ENCODE measurements at places on chromosomes 11 and 22. TPM values are rescaled to one million over a fixed set of nuclear protein-coding genes. Genes with fewer than 3 reads are reported as not detected.

DNA sequence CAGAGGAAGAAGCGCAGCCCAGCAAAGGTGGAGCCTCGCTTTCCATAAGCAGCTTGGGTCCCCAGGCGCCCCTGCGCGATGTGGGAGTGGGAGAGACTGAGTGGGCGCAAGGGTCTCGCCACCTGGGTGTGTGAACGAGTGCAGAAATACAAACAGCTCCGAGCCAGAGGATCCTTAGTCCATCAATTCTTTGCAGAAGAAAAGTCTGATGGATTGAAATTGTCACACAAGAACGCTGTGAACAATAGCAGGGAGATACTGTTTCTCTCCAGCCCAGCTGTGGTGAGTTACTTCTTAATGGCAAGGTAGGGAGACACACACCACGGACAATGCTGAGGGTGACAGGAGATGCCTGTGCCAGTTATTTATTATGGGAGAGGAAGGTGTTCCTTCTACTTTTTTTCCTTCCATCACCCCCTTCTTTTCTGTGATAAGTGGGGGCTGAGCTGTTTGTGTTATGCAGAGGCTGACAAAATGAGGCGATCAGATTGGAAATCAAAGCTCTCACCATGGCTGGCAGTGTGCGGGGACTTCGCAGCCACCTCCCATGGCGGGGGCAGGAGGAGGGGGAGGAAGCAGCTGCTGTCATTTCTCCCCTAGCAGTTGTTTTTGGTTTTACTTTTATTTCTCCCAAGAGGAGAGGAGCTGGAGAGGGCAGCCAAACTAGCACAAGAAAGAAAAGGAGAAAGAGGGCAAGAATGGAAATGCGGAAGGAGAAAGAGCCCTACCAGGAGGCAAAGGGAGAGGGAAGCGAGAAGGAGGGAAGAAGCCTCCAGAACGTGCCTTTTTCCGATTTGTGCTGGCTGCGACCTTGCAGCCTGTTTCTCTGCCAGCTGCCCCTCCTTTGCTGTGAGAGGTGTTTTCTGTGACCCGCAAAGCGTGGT is 755.8 kb downstream of the NTM start:
- DNase-seq: no peak
- H3K4me1 ChIP-seq: no peaks in the 10 kb centered on the region
- H3K27me3 ChIP-seq: no peaks in the 10 kb centered on the region
- no peaks in the 10 kb centered on the region for H3K36me3 ChIP-seq
- H3K27ac ChIP-seq: no peak overlapping the region

OR8B2 gene
- total RNA-seq: not detected

- no peak overlapping the region for H3K4me3 ChIP-seq
- no peaks in the 10 kb centered on the region for H3K27me3 ChIP-seq
- H3K27ac ChIP-seq: no peak overlapping the region
- peaks cover 4% of the 10 kb centered on the region for H3K36me3 ChIP-seq
- DNase-seq: no peak
These were observed 18.2 kb downstream of the LIMK2 start for GRCh38 chr22:31230155-31230870.

DNA sequence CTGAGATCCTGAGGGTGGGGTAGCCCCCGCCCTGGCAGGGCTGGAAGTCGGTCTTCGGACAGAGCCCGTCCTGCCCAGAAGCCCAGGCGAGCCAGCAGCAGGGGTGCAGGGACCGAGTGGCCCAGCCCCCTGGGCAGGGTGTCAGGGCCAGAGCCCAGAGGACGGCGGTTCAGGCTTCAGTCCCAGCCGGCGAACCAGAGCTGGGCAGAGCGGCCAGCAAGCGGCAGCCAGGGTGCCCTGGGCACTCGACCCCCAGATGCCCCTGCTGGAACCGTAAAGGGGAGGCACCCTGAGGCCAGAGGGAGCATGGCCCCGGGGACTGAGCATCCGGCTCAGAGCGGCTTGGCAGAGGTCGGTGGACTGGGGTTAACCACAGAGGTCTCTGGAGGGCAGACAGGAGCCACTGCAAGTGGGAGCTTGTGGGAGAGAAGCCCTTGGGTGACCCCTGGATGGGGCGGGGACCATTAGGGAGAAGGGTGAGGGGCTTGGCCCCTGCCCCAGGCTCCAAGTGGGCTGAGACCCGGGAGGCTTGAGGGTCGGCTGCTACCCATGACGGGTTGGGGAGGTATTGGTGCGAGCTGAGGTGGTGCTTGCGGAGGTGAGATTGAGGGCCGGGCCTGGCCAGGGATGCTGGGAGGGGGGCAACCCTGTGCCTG is 15.9 kb downstream of the LSP1 start:
- H3K27ac ChIP-seq: no peak overlapping the region
- H3K36me3 ChIP-seq: no peaks in the 10 kb centered on the region
- H3K4me3 ChIP-seq: no peak overlapping the region
- no peak for DNase-seq
- H3K4me1 ChIP-seq: peaks cover 42% of the 10 kb centered on the region
- no peaks in the 10 kb centered on the region for H3K27me3 ChIP-seq

USP2 gene
- total RNA-seq: 0.51 TPM

DNA sequence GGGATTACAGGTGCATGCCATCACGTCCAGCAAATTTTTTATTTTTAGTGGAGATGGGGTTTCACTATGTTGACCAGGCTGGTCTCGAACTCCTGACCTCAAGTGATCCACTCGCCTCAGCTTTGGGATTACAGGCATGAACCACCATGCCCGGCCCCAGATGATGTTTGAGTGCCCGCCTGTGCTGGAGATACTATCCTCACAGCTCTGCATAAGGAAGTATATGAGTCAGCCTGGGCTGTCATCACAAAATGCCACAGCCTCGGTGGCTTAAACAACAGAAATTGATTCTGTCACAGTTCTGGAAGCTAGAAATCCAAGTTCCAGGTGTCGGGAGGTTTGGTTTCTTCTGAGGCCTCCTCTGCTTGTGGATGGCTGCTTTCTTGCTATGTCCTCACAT is 119.3 kb downstream of the OSBP2 start:
- no peaks in the 10 kb centered on the region for H3K27me3 ChIP-seq
- H3K4me1 ChIP-seq: no peaks in the 10 kb centered on the region
- no peak overlapping the region for H3K4me3 ChIP-seq
- no peaks in the 10 kb centered on the region for H3K36me3 ChIP-seq

APOL4 gene
- 0.46 TPM for total RNA-seq

FERMT3 gene
- total RNA-seq: 213 TPM

CRYBA4 gene
- total RNA-seq: not detected

MUC5B gene
- not detected for total RNA-seq

GRCh38 chr22:29213493-29213892 is 7.8 kb downstream of the EMID1 start:
- H3K27me3 ChIP-seq: no peaks in the 10 kb centered on the region
- no peak overlapping the region for H3K4me3 ChIP-seq
- no peaks in the 10 kb centered on the region for H3K4me1 ChIP-seq
- H3K36me3 ChIP-seq: no peaks in the 10 kb centered on the region
- no peak overlapping the region for H3K27ac ChIP-seq

SHANK2 gene
- total RNA-seq: not detected

GRCh38 chr11:23211221-23211620 is 350.9 kb upstream of the CCDC179 start:
- H3K4me3 ChIP-seq: no peak overlapping the region
- no peaks in the 10 kb centered on the region for H3K27me3 ChIP-seq
- no peaks in the 10 kb centered on the region for H3K4me1 ChIP-seq
- no peak for DNase-seq

Data from CD8-positive, alpha-beta memory T cell (primary cell).